ENCODE measurements at places on chromosomes 4 and X. TPM values are rescaled to one million over a fixed set of nuclear protein-coding genes. Genes with fewer than 3 reads are reported as not detected.

DNA sequence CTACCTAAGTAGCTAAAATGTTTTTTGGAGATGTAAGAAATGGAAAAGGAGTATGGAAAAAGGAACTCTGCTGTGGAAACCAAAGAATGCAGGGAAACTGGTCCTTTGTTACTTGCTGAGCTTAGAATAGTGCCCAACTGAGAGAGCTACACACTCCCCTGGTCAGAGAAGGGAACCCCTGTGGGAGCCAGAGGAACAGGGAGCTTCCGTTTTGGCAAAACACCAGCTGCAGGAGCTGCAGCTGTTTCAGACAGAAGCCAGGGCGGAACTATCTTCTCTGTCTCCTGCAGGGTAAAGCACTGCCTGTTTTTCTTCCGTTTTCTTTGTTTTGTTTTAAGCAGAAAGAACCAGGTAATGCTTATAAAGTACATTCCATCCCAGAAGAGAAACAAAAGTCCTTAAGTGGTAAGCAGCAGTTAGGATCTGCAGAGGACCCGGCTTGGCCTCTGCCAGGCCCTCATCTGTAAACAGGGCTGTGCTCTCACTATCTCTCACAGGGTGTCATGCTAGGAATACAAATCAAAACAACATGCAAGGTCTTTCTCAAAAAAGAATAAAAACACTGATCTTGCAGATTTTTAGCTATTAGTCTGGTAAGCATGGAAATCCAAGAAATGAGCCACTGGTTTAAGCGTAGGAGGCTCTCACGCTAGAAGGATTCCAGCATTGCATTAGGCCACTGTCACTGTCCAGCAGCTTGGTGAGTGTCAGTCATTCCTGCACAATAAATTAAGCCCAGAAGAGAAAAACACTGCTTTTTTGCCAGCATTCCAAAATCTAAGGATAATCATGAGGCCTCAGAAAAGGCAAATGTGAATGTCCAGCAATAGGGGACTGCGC, 76.1 kb downstream of the CHST7 start:
- DNase-seq, result peak; percentile 19

P2RY8 gene
- not detected for total RNA-seq

GRCh38 chr4:111722213-111722720, 423.0 kb upstream of the FAM241A start:
- no peak for DNase-seq

- peak; percentile 80 for DNase-seq
Measured at GRCh38 chr4:126458993-126459392, 1144.2 kb downstream of the FAT4 start.

DNA sequence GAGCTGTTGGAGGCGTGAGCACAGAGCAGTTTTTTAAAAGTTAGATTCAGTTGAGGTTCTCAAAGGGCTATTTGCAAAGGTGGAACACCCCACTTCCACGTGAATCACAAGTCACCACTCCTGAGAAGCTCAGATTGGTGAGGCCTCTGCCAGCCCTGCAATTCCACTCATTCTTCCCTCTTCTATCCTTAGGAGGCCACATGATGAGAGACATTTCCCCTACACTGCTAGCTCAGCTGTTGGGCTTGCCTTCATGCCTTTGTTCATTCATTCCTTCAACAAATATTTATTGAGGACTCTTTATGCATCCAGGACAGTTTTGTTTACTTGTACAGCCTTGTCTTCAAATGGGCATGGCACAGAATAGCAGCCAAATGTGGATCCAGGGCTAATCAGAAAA, 3.7 kb downstream of the SRPX2 start:
- DNase-seq, result no peak

All from IMR-90 (cell line).